ENCODE measurements at places on chromosomes 2 and 18.

DNA sequence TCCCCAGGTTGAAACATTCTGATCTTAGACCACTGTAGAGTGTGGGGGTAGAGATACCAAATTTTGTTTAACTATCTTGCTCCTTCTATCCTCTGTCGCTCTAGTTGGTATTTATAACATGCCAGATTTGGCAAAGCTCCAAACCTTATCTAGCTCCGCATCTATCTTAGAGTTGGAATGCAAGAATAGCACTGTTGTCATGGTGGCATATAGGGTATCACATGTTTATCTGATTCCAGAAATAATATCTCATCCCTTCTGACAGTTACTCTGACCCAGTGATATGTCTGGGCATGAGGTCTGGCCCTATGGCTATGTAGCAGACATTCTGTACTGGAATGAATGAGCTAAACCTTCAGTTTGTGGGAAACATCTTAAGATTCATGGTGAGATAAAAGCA is 51.7 kb downstream of the CABYR start:
- no peak for DNase-seq

DNA sequence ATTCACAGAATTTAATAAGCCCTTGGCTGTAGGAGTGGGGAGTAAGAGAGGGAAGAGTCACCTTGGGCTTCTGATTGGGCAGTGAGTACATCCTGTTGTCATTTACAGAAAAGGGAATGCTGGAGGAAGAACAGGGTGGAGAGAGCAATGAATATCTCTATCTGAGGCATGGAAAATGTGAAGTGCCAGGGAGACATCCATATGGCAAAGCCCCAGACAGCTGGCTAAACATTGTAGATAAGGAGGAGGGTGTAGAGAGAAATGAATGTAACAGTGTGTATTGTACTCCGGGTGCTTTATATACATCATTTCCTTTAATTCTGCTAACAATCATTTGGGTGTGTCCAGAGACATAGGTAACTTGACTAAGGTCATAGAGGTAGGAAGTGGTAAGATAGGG is 103.5 kb downstream of the UPP2 start:
- DNase-seq, result peak; percentile 44

GRCh38 chr2:67463810-67464209 is 66.7 kb downstream of the ETAA1 start:
- peak; percentile 96 for DNase-seq

DNA sequence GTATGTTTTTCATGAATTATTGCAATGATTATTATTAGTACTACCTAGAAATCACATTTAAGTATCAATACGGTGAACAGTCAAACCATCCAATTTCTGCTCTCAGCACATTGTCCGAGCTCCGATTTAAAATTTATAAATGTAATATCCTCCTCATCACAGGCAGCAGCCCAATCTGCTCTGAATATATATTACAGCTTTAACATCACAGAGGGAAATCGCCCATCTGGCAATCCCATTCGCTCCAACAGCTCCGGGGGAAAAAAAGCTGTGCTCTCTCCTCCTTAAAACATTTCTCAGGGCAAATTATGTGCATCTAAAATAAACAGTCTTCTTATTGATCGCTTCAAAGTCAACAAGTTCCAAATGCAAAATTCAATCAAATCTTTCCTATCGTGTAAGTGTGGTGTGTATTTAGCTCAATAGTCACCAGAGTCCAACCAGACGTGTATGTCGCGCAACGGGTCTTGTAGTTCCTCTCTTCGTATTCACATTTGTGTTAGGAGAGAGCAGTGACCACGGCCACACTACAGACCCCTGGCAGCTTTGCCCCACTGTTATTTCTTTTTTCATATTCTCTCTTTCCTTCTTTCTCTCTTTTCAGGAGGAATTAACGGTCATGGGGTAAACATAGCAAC is 2.4 kb downstream of the FIGN start:
- peak; percentile 20 for DNase-seq

GRCh38 chr18:57026316-57026715 is 120.6 kb upstream of the BOD1L2 start:
- no peak for DNase-seq

- no peak for DNase-seq
Measured at GRCh38 chr2:194319222-194319992, 1337.6 kb upstream of the SLC39A10 start.

- DNase-seq, result no peak
Measured at GRCh38 chr2:117057016-117057415, 757.5 kb upstream of the DDX18 start.

- no peak for DNase-seq
Measured at GRCh38 chr18:11323359-11323819, 174.0 kb upstream of the PIEZO2 start.

- DNase-seq, result peak; percentile 67
Measured at GRCh38 chr2:26401739-26402541, at the start of gene DRC1. Gene DRC1, plus strand, starts transcription at chr2:26401920. Its CDS starts 70 bp downstream, at chr2:26401990.

DNA sequence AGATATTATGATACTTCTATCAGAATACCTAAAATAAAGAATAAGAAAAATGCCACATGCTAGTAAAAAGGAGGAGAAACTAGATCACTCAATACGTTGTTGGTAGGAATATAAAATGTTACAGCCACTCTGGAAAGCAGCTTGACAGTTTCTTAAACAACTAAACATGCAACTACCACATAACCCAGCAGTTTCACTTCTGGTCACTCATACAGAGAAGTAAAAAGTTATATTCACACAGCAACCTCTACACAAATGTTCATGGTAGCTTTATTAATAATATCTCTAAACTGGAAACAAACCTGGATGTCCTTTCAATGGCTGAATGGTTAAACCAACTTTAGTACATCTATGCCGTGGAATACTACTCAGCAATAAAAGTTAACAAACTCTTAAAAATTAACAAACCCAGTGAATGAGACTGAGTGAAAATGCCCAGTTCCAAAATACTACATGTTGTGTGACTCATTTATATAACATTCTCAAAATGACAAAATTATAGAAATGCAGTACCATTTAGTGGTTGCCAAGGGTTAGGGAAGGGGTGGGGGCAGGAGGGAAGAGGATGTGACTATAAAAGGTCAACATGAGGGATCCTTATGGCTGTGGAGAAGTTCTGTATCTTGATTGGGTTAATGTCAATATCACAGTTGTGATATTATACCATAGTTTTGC is 124.1 kb downstream of the MMADHC start:
- no peak for DNase-seq

DNA sequence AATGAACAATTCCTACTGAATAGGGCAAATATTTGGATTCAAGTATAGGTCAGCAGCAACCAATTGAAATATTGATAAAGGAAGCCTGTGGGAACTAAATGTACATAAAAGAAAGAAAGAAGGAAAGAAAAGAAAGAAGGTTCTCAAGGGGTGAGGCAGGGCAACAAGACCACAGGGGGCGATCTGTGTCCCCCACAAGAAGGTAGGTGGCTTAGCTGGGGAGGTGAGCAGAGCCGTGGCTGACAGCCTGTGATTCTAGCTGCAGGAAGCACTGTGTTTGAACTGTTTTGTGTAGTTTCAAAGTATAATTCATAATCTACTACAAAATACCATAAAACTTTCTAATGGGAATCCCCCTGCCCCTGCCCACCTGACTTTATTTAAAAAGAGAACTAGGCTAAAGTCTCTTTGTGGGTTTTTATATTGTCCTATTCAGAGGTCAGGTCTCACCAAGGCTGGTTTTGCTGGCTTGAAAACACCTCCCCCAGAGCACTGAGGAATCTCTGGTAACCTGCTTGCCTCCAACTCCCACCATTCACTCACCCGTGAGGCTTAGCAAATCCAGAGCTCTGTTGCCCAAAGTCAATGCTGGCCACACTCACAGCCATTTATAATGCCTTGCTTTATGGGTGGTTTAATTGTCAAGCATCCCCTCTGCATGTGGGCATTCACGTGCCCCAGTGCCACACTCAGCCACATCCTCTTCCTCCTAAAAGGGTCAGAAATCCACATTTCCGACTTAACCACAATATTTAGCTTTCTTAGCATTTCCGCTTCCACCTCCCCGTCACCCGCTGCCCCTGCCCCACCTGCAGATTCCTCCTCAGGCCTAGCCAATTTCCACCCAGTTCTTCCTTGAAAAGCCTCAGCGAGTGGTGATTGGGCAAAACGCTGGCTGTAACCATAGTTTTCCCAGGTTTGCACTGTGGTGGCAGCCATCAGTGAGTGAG is 36.4 kb upstream of the LMAN1 start:
- DNase-seq, result no peak

GRCh38 chr2:148643998-148644882 is at the start of gene EPC2:
Gene EPC2, plus strand, starts transcription at chr2:148644751. Its CDS starts 267 bp downstream, at chr2:148645018.
- DNase-seq, result peak; percentile 18

DNA sequence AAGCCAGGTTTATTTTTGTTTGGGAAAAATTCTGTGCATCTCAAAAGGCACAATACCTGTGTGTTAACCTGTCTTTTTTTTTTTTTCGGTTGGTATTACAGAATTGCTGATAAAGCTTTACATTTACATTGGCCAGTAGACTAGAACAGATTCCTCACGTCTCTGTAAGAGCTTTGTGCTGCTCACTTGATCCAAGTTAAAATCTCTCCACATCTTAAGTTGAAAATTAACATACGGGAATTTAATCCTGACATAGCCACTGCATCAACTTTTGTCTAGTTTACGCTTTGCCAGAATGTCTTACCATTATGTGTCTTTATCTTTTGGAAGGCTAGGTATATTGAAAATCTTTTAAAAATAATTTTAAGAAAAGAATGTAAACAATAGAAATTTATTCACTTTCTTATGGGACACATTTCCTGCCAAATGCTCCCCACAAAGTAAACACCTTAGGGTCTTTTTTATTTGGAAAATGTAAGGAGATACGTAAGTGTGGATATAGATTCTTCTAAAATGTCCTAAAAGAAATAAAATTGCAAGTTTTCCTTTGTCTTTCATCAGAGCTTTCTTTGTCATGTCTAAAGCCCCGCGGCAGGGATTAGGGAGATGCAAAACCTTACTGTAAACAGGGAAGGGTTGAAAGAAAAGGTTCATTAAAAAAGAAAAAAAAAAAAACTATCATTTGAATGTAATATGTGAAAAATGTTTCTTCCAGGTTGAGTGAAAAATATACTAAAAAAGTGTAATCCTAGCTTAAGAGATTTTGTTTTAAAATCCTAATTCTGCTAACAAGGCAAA is 912.8 kb downstream of the NRXN1 start:
- no peak for DNase-seq

DNA sequence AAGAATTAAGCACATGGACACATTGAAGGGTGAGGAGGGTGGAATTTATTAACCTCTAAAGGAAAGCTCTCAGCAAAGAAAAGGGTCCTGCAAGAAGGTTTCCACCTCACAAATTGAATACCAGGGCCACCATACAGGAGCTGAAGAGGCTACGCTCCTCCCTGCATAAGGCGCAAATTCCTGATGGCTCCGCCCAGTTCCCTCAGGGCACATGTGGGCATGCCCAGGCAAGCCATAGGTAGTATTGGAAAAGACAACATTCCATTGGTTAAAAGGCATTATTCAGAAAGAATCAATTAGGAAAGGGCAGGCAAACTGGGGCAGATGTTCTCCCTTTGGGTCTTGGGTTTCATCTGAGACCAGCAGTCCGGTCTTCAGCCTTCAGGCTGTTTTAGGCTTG is 161.2 kb downstream of the PTPRM start:
- DNase-seq, result no peak

DNA sequence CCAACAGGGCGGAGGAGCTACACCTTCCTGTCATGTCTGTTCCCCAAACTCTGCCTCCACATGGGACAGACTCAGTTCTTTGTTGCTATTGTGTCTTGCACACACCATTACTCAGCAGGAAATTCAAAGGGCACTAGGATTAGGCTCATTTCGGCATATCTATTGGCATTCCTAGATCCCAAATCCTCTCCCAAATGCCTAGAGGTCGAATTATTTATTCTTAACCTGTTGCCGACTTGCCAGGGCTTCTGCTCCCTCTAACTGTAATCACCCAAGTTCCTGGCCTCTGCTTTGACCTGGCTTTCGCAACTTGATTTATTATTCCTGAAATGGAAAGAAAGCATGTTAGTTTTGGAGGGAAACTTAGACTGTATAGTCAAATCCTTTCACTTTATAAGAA is 67.8 kb upstream of the ST6GAL2 start:
- no peak for DNase-seq

- no peak for DNase-seq
Measured at GRCh38 chr2:85409845-85410583, at the start of gene CAPG. Gene CAPG, minus strand, starts transcription at chr2:85410366. Its CDS starts 8,221 bp downstream, at chr2:85402145.

DNA sequence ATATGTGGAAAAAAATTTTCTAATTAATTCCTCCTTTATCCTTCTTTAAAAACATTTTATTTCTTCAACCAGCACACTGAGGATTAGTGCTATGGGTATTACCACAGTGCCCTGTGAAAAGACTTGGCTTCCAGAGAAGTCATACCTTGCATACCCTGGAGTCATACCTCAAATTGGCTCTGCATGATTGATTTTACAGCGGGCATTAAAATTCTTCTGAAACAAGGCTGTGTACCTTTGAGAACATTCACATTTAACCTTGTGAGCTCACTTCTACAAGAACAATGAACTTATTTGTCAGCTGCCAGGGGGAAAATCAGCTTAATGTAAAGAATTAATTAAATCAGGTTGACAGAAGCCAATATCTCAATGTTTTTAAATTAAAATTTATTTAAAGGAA is 44.6 kb downstream of the SLC35F5 start:
- no peak for DNase-seq

DNA sequence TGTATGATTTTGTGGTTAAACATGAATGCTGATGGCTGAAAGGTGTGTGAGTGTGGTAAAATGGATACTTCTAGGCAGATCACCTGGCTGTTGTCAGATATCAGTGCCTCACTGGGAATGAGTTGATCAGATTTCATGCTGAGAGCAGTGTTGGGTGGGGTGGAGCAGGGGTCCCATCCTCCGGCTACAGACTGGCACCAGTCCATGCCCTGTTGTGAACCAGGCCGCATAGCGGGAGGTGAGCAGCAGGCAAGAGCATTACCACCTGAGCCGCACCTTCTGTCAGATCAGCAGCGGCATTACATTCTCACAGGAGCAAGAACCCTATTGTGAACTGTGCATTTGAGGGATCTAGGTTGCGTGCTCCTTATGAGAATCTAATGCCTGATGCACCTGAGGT is 78.7 kb downstream of the GLI2 start:
- DNase-seq, result no peak

DNA sequence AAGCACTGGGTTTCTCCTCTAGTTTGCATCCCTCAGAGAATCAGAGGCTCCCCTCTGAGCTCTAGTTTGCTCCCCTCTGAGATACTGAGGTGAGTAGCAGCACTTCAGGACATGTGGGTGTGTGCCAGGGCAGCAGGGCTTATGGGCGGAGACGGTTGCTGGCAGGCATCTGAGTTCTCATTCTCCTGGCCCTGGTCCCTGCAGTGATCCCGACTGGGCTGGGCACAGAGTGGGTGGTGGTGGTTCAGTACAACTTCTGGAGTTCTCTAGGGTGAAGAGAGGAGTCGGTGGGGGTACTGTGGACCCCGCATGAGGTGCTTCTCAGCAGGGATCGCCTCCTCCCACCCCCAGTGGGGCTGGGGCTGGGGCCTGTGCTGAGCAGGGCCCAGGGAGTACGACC is 47.9 kb downstream of the BOLA3 start:
- DNase-seq, result no peak

All from SHP77 (cell line).